Stimulated activated CD4-positive, alpha-beta T cell treated with anti-CD3 and anti-CD28 coated beads, Interleukin-2, amount 100 ng/mL, for 4 hours (primary cell): ENCODE measurements at places on chromosomes 1 and 21.

GRCh38 chr1:44907893-44908292 lies 64.8 kb upstream of the PTCH2 start:
- no peak for DNase-seq

DNA sequence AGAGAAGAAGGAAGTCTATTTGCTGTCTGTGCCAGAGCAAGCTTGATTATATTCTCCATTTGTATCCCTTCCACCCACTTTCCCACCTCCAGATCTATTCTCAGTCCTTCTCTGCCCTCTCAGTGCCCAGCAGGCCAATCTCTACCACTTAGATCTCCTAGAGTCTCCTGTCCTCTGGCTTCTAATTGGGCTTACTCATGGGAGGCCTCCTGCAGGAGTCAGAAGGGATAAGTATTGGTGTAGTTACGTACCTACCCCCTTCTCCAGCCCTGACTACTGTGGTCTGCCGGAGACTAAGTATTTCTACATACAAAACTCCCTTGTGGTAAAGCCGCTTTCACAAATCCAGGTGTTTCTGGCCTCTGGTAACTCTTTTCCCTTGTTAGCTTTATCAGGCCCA lies 221.2 kb downstream of the PTGER3 start:
- DNase-seq = no peak

DNA sequence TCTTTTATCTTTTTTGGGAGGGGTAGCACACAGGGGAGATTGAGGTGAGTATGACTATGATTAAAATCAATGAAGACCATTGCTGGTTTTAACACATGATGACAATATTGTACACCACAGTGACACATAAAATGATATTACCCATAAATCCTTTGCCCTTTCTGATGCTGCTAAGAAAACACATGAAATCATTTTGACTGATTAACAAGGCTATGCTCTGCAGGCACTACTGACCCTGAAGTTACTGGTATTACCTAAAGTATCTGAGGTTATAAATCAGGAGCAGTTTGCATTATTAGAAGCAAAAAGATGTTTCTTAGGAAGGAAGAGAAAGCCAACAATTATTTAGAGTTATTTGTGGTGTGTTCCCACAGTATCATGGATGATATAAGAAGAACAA lies 701.2 kb upstream of the PTBP2 start:
- DNase-seq = no peak

DNA sequence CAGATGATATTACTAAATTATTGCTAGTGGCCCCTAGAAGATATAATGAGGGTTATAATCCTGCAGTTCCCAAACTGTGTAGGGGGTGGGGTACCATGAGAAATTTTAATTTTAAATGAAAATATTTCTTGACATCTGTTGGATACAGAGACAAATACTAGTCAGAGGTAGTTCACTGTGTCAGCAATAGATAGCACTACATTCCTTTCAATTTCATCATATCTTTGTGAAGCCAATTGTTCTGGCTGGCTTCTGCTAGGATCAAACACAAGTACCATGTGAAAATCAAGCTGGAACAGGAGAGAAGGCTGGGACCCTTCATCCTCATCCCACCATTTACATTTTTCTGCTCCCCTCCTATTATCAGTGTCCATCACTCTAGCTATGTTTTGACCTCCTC lies 208.1 kb downstream of the USH2A start:
- DNase-seq = no peak

GRCh38 chr1:114740331-114740730 lies 17.5 kb downstream of the CSDE1 start:
- no peak for DNase-seq

DNA sequence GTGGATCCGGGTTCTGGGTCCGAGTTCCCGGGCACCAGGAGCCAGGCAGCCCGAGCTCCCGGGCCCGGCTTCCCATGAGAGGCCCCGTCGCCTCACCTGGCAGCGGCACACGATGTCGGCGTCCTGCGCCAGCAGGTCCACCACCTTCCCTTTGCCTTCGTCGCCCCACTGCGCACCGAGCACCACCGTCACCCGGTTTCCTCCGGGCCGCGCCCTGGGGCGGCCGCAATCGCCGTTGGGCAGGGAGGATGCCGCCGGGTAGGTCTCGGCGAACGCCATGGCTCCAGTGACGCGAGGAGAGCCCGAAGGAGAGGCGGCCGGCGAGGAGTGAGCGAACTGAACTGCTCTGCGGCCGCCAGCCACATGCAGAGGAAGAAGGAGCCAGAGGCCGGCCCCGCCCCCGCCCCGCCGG lies at the start of gene ADSS2:
Gene ADSS2 (minus strand): TSS at position 371 of the 412 bp plus-strand sequence. CDS start 92 bp downstream, at position 279.
- DNase-seq = no peak
